ENCODE measurements at places on chromosomes 12 and 14.

DNA sequence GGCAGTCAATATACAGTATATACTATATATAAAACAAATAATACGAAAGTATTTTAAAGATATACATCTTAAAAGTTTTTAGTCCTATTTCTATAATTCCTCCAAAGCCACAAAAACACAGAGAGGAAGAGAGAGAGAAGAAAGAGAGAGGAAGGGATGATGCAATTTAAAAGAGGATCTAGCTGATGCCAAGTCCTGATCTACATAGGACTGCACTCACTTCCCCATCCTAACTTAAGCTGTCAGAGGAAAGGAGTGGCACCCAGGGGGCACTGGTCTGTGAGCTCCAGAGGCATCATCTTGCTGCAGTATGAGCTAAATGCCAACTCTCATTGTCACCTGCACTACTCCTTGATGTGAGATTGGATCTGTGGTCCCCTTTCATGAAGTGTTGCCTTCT lies 95.8 kb downstream of the C12orf42 start:
- DNase-seq: peak; percentile 20

GRCh38 chr12:105257321-105257728 lies 21.4 kb upstream of the APPL2 start:
- DNase-seq: no peak

GRCh38 chr12:105100207-105100985 lies 7.1 kb upstream of the WASHC4 start:
- DNase-seq: no peak

- no peak for DNase-seq
These were observed 239.3 kb downstream of the MED13L start for GRCh38 chr12:116037941-116038837.
